ENCODE measurements at places on chromosomes 7 and 10.
A peak's percentile ranks its signal among the peaks of the same experiment; 100 is the strongest.

GRCh38 chr10:88676283-88677060 is 12.2 kb downstream of the LIPF start:
- DNase-seq = no peak

GRCh38 chr7:778968-779451 is 51.9 kb upstream of the PRKAR1B start:
- no peak for DNase-seq

GRCh38 chr7:39624442-39624807 is 1.1 kb downstream of the RALA start:
- DNase-seq = no peak

GRCh38 chr7:80346704-80347103 is 165.2 kb downstream of the GNAT3 start:
- peak; percentile 18 for DNase-seq

GRCh38 chr10:108582888-108583287 is 1340.4 kb downstream of the XPNPEP1 start:
- DNase-seq = peak; percentile 16

GRCh38 chr10:98316170-98316569 is 48.2 kb upstream of the LOXL4 start:
- no peak for DNase-seq

GRCh38 chr7:141660259-141660658 is 41.7 kb downstream of the DENND11 start:
- DNase-seq = no peak

GRCh38 chr10:102394801-102395399 is 605 bp upstream of the NFKB2 start:
- DNase-seq = peak; percentile 52

- DNase-seq = no peak
Measured at GRCh38 chr7:8290645-8291308, 28.8 kb upstream of the ICA1 start.

GRCh38 chr10:1402016-1402770 is 335.1 kb downstream of the ADARB2 start:
- DNase-seq = no peak

- peak; percentile 3 for DNase-seq
Measured at GRCh38 chr7:78020874-78021249, 222.3 kb downstream of the PHTF2 start.

DNA sequence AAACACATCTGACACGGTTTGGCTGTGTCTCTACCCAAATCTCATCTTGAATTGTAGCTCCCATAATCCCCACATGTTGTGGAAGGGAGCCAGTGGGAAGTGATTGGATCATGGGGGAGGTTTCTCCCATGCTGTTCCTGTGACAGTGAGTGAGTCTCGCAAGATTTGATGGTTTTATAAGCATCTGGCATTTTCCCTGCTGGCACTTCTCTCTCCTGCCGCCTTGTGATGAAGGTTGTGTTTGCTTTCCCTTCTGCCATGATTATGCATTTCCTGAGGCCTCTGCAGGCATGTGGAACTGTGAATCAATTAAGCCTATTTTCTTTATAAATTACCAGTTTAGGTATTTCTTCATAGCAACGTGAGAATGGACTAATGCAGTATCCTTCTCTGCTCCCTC is 5.9 kb upstream of the HTR5A start:
- no peak for DNase-seq

- peak; percentile 91 for DNase-seq
Measured at GRCh38 chr7:129948877-129949291, 3.9 kb downstream of the UBE2H start.

- DNase-seq = no peak
Measured at GRCh38 chr7:143435266-143435665, 8.0 kb upstream of the TAS2R60 start.

- peak; percentile 13 for DNase-seq
Measured at GRCh38 chr7:149624006-149624405, 126.4 kb upstream of the ZNF746 start.

Data from EL (cell line).